H4 (cell line): ENCODE measurements at places on chromosomes 13 and 19. TPM values are rescaled to one million over a fixed set of nuclear protein-coding genes. Genes with fewer than 3 reads are reported as not detected.

Gene VSTM1
- not detected in 2 replicates for total RNA-seq

Gene KLF1
- not detected in 2 replicates for total RNA-seq

Gene ITM2B
- total RNA-seq = 141 and 211 TPM in 2 replicates

Gene FFAR1
- total RNA-seq = not detected in 2 replicates

Gene SERTM1
- total RNA-seq = not detected in 2 replicates

Gene NOP53
- total RNA-seq = 52.2 and 67.8 TPM in 2 replicates

Gene FFAR2
- total RNA-seq = not detected in 2 replicates

Gene PEAK3
- 0.06 TPM in 1 of 2 replicates, not detected in the other for total RNA-seq

Gene STRN4
- total RNA-seq = 29.9 and 33.5 TPM in 2 replicates

Gene PSG2
- not detected in 2 replicates for total RNA-seq

Gene N4BP2L2
- 14.2 and 26.6 TPM in 2 replicates for total RNA-seq

Gene KLK3
- not detected in 2 replicates for total RNA-seq

Gene ZNF99
- total RNA-seq = 0.04 TPM in 1 of 2 replicates, not detected in the other

Gene ACP4
- not detected in 2 replicates for total RNA-seq

Gene ZNF579
- 2.5 and 4.6 TPM in 2 replicates for total RNA-seq

DNA sequence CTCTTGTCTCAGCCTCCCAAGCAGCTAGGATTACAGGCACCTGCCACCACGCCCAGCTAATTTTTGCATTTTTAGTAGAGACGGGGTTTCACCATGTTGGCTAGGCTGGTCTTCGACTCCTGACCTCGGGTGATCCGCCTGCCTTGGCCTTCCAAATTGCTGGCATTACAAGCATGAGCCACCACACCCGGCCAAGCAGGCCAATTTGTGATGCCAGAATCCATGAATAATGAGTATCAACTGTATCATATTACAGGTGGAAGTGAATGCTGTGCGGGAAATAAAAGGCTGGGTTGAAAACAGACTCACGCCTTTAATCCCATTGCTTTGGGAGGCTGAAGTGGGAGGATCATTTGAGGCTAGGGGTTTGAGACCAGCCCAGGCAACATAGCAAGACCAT is 3.6 kb upstream of the NFILZ start:
- DNase-seq = no peak

GRCh38 chr13:29683041-29683440 is 87.6 kb upstream of the SLC7A1 start:
- DNase-seq = no peak

DNA sequence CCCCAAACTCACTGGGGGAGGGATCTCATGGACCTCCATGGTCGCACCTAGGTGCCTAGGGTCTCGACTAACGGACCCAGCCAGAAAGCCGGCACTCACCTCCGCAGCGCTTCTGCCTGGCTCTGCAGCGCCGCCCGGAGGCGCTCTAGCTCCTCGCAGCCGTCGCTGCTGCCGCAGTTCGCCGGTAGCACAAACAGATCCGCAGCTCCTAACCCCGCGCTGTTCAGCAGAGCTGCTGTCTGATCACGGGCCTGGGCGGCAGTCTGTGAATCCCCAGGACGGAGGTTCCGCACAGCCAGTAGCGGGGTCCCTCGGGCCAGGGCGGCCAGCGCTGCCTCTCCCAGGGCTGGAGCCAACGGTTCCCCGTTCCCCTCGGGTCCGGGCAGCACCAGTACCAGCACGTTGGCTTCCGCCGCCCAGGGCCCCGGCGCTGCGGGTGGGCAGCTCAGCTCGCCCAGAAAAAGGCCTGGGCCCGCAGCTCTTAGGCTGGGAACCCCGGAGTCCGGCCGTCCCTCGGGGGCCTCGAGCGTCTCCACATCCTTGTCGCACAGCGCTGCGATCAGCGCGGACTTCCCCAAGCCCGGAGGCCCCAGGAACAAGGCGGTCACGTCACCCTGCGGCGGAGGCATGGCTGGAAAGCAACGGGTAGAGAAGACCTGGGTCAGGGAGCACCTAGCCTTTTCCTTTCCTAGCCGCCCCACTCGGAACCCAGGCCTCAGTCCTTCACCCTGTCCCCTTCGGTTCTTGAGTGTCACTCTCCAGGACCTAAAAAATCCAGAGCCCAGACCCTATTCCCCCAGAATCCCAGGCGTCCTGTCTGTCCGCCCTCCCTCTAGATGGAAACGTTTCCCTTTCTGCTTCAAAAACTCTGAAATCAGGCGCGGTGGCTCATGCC is 977 bp downstream of the IRGQ start:
- no peak for DNase-seq

DNA sequence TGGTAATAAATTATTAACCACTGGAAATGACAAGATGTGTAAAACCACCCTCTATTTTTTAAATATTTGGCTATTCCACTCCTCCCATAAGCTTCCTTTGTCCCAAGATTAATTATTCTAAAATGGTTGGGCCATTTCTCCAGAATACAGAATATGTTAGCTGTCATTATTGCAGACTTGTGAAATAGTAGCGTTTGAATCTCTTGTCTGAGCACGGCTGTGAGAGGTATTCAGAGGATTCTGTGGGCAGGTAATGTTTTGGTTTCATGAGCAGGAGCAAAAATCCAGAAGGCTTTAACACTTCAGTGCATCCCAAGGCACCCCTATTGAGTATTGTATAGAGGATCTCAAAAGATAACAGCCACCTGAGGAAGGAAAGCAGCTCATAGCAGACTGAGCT is 256.0 kb downstream of the UQCRFS1 start:
- DNase-seq = no peak

DNA sequence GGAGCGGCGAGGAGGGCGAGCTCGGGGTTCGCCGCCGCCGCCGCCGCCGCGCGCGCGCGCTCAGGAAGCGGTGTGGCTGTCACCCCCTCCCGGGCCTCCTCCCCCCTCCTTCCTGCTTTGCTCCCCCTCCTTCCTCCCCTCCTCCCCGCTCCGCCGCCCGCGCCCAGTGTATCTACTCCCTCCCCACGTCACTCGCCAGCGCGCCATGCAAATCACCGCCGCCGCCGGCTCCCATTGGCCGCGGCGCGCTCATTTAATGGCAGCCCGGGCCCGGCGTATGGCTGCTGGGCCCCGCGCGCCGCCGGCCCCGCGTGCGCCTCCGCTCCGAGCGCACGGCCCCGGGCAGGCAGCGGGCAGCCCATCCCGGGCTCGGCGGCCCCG is 335 bp upstream of the SOX1 start:
- DNase-seq = no peak

DNA sequence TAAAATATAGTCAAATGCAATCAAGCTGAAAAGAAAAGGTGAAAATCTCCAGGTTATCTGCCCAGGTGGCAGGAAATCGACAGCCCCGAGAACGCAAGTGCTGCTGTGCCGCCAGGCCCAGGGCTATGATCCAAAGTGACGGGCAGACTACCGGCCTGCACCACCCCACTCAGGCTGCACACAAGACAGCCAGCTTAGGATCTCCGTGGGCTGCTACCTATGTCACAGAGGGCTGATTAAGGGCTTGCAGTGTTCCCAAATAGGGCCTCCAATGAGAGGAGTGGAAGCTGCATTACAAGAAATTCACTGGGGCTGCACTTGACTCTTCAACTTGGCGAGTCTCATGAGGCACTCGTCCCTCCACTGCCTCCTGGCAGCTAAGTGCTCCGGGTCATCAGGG is 121.8 kb downstream of the CRYL1 start:
- DNase-seq = no peak

DNA sequence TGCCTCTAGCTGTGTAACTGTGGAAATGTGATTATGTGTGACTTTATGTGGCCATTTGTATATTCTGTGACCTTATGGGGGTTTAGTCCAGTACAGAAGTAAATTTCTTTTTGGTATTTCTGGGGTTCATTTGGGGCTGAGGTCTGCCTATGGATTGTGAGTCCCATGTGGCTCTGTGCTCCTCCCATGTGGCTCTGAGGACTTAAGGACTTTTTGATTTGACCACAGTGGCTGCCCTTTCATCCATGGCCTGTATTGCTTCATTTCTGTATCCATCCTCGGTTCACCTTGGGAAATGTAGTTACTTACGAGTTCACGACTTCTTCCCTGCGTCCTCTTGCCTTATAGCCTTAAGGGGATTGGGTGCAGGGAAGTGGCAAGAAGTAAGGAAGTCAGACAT is 1.0 kb downstream of the ZNF420 start:
- DNase-seq = no peak

- peak; percentile 99 for DNase-seq
Observed at GRCh38 chr19:16702123-16702522, 17.5 kb upstream of the NWD1 start.

GRCh38 chr19:33684538-33685232 is 62.9 kb downstream of the CHST8 start:
- DNase-seq = no peak

DNA sequence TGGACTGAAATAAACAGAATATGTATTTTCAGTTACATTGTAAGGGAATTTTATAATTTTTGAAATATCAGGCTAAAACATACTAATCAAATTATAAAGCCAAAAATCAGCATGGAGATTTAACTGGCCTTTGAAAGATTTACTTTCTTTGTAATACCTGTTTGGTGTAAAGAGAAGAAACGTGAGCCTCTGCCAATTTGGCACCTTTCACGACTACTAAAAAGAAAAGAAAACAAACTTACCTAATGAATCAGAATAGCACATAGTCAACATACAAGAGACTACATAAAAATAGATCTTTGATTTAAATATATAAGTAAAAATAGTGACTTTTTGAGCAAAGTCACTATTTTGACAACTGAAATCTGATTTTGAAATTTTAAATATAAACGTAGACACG is 87.4 kb downstream of the RBM26 start:
- DNase-seq = no peak

- DNase-seq = no peak
Observed at GRCh38 chr13:77719128-77719527, 21.6 kb downstream of the SLAIN1 start.

DNA sequence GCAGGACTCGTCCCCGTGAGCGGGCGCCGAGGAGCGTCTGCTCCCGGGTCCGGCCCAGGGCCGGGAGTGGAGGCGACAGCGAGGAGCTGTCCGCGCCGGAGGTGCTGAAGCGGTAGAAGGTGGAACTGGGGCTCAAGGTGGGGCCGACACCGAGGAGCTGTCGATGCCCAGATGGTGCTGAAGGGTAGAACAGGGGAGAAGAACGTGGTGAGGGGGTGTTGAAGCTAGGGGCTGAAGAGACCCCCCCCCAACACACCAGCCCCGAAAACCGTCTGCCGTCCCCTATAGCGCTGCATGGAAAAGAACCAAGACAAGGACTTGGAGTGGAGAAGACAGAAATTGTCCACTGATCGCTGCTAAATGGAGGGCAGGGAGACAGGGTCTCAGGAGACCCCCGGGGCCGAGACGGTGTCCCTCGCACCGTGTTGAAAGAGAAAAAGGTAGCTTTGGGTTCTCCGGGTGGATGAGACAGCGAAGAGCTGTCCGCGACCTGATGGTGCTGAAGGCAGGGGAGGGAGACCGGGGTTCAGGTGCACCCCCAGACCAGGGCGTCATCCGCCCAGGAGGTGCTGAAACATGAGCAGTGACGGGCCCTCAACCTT is 7.1 kb upstream of the PDE4C start:
- DNase-seq = no peak

DNA sequence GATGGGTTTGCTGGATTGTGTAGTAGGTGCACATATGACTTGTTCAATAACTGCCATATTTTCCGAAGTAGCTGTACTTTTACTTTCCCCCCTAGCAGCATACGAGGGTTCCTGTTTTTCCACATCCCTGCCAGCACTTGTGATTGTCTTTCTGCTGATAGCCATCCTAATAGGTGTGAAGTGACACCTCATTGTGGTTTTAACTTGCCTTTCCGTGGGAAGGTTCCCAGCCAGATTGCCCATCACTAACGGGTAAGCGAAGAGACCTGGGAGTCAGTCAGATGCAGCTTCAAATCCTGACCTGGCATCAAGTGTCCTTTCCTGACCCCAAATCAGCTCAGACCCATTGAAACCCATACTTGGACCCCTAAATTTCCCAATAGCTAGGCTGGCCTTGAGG is 4.5 kb downstream of the CLPTM1 start:
- DNase-seq = no peak

DNA sequence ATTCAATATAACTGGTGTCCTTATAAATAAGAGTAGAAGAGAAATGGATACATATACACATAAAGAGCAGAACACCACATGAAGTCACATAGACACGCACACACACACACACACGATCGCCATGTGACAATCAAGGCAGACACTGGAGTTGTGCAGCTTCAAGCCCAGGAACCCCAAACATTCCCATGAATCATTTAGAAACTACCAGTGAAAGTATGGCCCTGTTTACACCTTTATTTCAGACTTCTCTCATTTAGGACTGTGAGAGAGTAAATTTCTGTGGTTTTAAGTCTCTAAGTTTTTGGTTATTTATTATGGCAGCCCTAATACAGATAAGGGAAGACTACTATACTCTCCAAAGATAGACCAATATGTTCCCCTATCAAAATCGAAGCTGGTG is 20.4 kb upstream of the TNFSF13B start:
- no peak for DNase-seq

GRCh38 chr13:95438297-95438696 is 114.2 kb upstream of the CLDN10 start:
- DNase-seq = peak; percentile 7

GRCh38 chr13:48265217-48265815 is 32.3 kb downstream of the ITM2B start:
- DNase-seq = no peak

- no peak for DNase-seq
Observed at GRCh38 chr19:58395220-58395978, at the start of gene RNF225. Gene RNF225, plus strand, starts transcription at chr19:58395656. Its CDS starts 434 bp downstream, at chr19:58396090.

- DNase-seq = no peak
Observed at GRCh38 chr13:37627428-37627827, 28.9 kb upstream of the POSTN start.

- DNase-seq = no peak
Observed at GRCh38 chr19:18541992-18542940, 1.1 kb downstream of the FKBP8 start.

GRCh38 chr13:110702089-110702488 is 3.8 kb downstream of the CARS2 start:
- DNase-seq = no peak

GRCh38 chr13:68993154-68993553 is 1114.5 kb upstream of the ATXN8OS start:
- DNase-seq = no peak
